ENCODE measurements at places on chromosomes 2 and 18. TPM values are rescaled to one million over a fixed set of nuclear protein-coding genes. Genes with fewer than 3 reads are reported as not detected.

Gene CPLX4
- total RNA-seq: not detected

- H3K27ac ChIP-seq: no peak overlapping the region
- H3K27me3 ChIP-seq: no peaks in the 10 kb centered on the region
- H3K36me3 ChIP-seq: no peaks in the 10 kb centered on the region
- H3K4me3 ChIP-seq: no peak overlapping the region
Measured at GRCh38 chr2:219726916-219727315, 99.5 kb downstream of the SLC4A3 start.

DNA sequence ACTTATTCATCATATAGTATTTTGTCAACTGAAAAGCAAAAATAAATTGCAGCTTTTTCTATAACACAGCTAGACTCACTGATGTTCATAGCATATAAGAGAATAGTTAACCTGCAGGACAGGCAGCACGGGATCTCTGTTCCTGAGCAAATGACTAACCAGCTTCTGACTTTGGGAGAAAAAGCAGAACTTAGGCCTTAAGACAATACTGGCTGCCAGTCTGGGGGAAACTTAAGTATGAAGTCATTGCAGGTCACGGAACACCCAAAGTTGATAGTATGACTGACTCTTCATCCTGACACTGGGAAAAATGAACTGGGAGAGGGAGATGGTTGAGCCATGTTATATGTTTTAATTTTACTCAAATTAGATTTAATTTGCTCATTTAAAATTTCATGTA lies 113.0 kb downstream of the DPP4 start:
- no peak overlapping the region for H3K4me3 ChIP-seq
- H3K27me3 ChIP-seq: no peaks in the 10 kb centered on the region
- no peaks in the 10 kb centered on the region for H3K36me3 ChIP-seq
- H3K4me1 ChIP-seq: no peaks in the 10 kb centered on the region

Gene ITGB6
- total RNA-seq: 0.18 TPM

GRCh38 chr18:57083485-57083884 lies 63.4 kb upstream of the BOD1L2 start:
- H3K27ac ChIP-seq: no peak overlapping the region
- no peaks in the 10 kb centered on the region for H3K36me3 ChIP-seq
- H3K4me1 ChIP-seq: no peaks in the 10 kb centered on the region
- DNase-seq: no peak
- no peaks in the 10 kb centered on the region for H3K27me3 ChIP-seq

DNA sequence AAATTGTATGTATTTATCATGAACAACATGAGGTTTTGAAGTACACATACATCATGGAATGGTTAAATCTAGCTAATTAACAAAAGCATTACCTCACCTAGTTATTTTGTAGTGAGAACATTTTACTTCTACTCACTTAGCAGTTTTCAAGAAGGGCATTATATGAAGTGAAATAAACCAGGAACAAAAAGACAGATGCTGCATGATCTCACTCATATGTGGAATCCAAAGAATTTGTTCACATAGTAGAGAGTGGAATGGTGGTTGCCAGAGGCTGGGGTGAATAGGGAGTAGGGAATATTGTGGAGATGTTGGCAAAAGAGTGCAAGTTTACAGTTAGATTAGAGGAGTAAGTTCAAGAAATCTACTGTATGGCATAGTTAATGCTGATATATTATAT lies 292.0 kb downstream of the ASXL3 start:
- DNase-seq: no peak
- H3K27ac ChIP-seq: no peak overlapping the region
- no peaks in the 10 kb centered on the region for H3K4me1 ChIP-seq
- H3K36me3 ChIP-seq: no peaks in the 10 kb centered on the region
- H3K4me3 ChIP-seq: no peak overlapping the region
- no peaks in the 10 kb centered on the region for H3K27me3 ChIP-seq

DNA sequence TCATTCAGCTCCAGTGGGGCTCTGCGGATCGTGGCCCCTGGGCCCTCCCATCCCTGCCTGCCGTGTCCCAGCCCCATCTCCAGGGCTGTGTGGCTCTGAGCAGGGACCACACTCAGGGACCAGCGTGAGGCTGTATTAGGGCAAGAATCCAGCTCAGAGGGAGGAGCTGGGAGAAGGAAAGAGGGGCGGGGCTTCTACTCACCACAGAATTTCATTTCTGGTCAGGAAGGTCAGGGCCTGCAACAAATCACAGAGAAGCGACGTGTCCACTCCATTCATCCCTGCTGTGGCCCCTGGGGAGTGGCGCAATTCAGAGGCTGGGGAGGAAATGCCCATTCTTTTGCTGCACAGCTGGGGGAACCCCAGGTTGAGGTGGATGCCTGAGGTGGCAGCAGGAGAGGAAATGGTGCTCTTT lies 828 bp downstream of the CIB4 start:
- DNase-seq: no peak
- no peaks in the 10 kb centered on the region for H3K36me3 ChIP-seq
- H3K4me3 ChIP-seq: no peak overlapping the region
- H3K4me1 ChIP-seq: no peaks in the 10 kb centered on the region

GRCh38 chr2:64945973-64946768 lies 43.0 kb upstream of the SLC1A4 start:
- no peak overlapping the region for H3K4me3 ChIP-seq
- H3K27ac ChIP-seq: no peak overlapping the region
- no peaks in the 10 kb centered on the region for H3K4me1 ChIP-seq
- H3K36me3 ChIP-seq: no peaks in the 10 kb centered on the region
- H3K27me3 ChIP-seq: no peaks in the 10 kb centered on the region
